ENCODE measurements at places on chromosomes 12 and 14. TPM values are rescaled to one million over a fixed set of nuclear protein-coding genes. Genes with fewer than 3 reads are reported as not detected.

GRCh38 chr12:109557805-109558204 lies 15.5 kb downstream of the MMAB start:
- DNase-seq = no peak

DNA sequence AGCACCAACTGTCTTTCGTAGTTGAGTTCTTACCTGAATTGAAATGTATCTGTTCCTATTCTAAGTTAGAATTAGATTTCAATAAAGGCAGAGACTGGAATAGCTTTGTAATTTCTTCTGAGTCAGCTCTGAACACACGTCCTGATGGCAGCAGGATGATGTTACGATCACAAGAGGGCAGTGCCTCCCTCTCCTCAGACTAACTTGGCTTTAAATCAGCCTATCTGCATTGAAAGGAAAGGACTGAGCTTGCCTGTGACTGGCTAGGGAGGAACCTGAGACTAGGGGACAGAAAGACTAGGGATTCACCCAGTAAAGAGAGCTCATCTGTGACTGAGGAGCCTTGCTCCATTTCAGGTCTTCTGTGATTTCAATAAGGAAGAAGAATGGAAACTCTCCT lies 323.7 kb upstream of the OR4E1 start:
- peak; percentile 24 for DNase-seq

The GABARAPL1 gene
- 380 TPM for total RNA-seq

The OR6C70 gene
- total RNA-seq = not detected

DNA sequence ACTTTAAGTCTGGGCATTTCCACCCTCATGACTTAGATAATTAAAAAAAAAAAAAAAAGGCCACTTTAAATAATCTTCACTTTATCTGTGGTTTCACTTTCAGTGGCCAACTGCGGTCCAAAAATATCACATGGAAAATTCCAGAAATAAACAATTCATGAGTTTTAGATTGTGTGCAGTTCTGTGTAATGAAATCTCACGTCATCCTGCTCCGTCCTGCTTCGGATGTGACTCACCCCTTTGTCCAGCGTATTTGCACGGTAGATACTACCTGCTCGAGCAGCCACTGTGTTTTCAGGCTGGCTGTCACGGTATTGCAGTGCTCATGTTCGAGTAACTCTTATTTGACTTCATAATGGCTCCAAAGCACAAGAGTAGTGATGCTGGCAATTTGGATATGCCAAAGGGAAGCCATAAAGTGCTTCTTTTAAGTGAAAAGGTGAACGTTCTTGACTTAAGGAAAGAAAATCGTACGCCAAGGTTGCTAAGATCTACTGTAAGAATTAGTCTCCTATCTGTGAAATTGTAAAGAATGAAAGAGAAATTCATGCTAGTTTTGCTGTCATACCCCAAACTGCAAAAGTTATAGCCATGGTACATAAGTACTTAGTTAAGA lies 2.4 kb downstream of the E2F7 start:
- no peak for DNase-seq

DNA sequence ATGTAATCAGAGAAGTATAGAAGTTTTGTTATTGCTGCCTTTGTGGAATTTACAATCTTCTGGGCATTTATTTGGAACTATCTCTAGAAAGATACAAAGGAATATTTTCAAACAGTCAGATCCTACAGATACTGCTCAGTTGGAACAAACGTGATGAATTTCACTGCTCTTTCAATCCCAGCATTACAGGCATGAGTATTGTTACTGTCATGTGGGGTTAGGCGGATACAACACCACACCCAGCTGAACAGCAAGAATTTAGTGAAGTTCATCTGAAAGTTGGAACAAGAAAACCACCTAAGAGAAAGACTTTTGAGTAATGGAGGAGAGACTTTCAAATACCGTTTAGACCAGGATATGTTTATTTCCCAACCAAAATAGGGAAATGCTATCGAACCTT lies 123.3 kb upstream of the PLXNC1 start:
- DNase-seq = no peak

DNA sequence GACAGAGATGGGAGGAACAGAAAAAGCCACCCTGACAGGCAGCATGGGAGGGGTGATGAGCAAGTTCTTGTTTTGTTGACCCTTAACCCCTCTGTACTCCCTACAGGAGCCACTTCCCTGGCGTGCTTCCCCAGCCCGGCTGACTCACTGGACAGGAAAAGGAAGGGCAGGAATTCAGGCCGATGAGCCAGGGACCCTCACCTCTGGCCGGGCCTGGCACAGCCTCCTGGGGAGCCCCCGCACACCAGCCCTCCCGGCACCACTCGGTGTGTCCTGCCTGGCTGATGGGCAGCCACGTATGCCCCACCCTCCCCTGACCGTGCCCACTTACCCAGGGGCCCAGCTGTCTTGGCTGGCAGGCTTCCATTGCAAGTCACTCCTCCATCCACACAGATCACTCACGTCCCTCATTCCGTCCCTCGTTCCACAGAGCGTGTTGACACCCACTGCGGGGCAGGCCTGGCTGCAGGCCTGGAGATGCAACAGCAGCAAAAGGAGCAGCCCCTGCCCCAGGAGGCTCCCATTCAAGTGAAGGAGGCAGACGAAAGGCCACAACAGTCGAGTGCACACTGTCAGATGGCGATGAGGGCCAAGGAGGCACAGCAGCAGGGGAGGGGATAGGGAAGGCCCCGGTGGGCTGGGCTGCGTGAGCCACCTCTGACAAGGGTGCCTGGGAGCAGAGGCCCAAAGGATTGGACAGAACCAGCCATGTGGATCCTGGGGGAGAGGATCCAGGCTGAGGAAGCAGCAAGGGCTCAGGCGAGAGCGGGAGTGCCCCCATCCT lies 19.7 kb upstream of the CD9 start:
- DNase-seq = no peak

The NRIP2 gene
- not detected for total RNA-seq

DNA sequence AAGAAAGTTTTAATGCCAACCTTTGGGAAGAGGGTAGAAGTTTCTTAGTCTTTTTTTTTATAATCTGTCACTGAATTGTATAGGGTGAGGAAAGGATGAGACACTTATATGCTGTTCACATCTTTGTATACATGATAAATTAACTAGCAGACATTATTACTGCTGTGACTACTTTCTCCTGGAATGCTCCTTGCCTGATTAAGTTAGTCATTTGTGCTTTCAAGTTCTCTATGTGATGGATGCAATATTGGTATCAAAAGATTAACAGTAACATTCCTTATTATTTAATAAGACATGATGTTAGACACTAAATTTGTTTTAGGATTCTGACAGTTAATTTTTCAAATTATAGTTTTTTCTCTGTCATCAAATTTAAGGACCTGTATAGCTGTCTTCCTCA lies 223.4 kb upstream of the GARIN2 start:
- DNase-seq = no peak

DNA sequence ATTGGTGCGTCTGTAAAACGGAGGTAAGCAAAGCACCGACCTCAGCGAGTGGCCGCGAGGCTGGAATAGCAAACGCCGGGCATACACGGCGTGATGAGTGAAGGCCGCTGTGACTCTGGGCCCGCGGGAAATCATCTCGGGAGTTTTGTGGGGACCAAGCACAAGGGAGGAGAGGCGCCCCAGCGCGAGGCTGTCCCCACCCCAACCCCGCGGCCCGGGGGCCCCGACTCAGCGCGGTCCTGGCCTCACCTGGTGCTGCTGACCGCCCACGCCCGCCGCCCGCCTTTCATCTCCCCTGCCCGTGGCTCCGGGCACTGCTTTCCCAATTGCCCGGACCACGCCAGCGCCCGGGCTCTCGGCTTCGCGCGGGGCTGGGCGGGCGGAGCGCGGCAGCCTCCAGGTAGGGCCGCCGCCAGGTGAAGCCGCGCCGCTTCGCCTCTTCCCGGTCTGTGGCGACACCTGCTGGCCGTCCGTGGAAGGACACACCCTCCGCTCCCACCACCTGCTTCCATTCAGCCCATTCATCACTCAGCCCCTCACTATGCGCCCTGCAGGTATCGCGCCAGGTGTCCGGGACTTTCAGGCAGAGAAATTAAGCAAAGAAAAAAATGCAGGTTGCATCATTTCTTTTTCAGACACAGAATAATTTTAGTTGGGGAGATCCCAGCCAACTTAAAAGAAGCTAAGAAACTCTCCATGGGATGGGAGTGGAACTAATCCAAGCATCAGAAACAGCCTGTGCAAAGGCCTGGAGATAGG lies 360.4 kb downstream of the MED13L start:
- DNase-seq = peak; percentile 48

DNA sequence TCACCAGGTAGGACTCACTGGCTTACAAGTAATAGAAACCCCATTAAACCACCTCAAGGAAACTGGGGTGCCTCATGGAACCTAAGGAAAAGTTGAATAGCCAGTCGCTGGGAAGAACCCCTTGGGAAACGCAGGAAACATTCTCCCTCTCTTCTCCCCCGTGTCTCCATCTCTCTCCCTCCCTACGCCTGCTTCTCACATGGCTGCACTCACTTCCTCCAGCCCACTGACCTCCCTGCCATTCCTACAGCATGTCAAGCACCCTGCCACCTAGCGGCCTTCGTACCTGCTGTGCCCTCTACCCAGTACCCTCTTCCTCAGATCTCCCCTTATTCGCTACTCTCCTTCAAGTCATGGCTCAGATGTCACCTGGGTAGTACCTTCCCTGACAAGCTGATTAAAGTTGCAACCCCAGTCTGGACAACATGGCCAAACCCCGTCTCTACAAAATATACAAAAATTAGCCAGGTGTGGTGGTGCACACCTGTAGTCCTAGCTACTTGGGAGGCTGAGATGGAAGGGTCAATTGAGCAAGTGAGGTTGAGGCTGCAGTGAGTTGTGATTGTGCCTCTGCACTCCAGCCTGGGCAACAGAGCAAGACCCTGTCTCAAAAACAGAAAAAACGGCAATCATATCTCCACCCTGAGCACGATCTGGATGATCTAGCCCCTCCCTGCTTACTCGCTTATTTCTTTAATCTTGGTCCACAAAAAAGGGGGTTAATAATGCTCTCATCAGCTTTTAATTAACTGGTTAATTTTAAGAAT lies 6.4 kb upstream of the DTX1 start:
- peak; percentile 17 for DNase-seq

- peak; percentile 54 for DNase-seq
Observed at GRCh38 chr12:57865084-57865751, 18.7 kb upstream of the CTDSP2 start.

DNA sequence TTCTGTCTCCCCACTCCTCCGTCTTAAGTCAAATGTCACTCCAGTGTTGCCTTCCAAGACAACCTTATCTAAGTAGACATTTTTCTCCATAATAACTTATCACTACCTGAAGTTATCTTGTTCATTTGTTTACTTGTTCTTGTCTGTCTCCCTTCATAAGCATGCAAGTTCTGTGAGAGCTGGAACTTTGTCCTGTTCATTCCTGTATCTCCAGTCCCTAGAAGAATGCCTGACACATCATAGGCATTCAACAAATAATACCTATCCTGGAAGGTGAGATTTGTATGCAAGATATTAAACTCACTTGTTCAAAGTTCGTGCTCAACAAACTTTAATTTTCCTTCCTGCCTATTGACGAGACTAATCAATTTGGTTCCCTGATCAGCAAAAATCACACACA lies 5.7 kb upstream of the MIA2 start:
- no peak for DNase-seq

DNA sequence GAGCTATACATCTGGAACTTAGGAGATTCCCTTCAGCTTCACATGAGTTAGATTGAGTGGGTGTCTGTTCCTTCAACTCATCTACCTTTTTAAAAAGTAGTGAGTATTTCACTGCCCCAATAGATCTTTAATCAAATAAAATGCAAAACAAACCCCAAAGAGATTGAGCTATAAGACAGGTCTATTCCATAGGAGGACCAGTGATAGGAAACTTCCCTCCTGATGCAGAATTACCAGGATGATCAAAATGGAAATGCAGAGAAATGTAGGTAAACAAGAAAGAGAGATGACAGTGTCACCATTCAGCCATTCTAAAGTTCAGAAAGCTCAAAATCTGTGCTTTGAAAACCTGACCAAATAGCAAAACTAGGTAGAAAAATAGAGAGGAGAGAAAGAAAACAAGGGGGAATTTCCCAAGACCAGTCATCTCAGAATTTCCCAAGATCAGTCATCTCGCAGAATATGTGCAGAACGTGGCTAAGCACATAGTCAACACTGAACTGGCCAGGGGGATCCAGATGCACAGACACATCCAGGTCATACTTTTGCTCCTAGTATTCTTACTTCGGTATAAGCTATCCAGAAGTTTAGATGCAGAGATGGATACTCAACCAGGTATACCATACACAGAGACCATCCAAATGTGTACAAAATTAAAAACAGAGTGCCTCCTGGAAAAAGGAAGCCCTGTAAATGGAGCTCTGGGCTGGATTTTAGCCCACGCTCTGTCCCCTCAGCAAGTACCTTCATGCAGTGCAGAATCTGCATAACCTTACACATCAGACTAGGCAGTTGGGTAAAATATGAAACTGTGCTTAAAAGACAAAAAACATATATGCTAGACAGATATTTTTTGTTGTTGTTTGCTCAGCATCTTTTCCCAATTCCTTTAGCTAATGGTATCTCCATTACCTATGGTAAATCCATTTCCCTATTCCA lies 27.4 kb downstream of the SLC41A2 start:
- no peak for DNase-seq

DNA sequence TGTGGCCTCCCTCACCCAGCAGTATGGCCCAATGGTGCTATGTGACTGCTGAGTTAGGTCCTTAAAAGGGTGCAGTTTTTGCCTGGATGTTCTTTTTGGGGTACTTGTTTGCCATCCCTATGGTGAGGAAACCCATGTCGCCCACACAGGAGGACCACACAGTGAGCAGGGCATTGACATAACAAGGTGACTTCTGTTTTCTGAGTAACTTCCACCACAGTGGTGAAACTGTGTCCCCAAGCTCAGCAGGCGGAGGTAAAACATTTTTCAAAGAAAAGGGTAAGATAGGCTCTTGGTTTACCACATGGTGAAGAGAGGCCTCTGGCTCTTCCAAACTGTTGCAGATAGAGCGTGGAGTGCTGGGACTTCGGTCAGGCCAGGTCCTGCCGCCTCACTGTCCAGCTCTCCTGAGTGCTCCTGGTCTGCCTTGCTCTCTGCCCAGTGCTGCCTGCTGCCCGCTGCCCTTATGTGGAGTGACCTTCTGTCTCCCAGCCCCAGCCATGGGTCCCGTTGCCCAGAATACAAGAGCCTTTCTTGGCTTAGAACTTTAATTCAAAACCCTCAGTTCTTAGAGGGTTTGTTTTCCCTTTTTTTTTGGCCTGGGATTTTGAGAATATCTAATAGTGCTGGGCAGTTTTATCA lies 54.0 kb downstream of the TRAF3 start:
- no peak for DNase-seq

The MUCL1 gene
- not detected for total RNA-seq

GRCh38 chr12:31861360-31861759 lies 97.9 kb upstream of the RESF1 start:
- no peak for DNase-seq

The ZCCHC8 gene
- 55.6 TPM for total RNA-seq

- no peak for DNase-seq
Observed at GRCh38 chr12:3805077-3805476, 52.2 kb upstream of the CRACR2A start.

The CIROP gene
- not detected for total RNA-seq

Measured in CD8-positive, alpha-beta T cell (primary cell).